ENCODE measurements at places on chromosomes 3 and 15.

DNA sequence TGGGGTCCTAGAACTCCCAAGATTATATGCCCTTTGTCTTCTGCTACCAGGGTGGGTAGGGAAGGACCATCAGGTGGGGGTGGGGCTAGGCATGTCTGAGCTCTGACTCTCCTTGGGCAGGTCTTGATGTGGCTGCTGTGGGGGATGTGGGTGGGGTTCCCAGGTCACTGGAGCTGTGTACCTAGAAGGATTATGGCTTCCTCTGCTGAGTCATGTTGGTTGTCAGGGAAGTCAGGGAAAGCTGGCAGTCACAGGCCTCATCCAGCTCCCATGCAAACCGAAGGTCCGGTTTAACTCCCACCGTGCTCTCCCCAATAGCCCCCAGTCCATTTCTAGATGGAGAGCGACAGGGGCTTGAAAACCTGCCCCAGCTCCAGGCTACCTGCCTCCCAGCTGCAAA is 35.2 kb downstream of the EID1 start:
- DNase-seq, result no peak

- no peak for DNase-seq
Observed at GRCh38 chr3:87191175-87191574, 35.9 kb upstream of the CHMP2B start.

DNA sequence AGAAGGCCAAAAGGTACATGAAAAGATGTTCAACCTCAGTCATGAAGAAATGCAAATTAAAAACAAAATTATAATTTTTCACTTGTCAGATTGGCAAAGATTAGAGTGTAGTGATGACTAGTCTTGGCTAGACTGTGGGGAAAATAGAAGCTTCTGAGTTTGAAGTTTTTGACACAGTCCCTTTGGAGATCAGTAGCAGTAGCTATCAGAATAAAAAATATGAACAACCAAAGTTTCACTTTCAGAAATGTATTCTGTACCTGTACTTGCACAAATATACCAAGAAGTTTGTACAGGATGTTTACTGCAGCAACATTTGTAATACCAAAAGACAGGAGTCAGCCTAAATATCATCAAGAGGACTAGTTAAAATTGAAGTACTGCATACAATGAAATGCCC is 14.1 kb downstream of the ATP2C1 start:
- DNase-seq, result no peak

- DNase-seq, result no peak
Observed at GRCh38 chr3:36394176-36394575, 13.9 kb downstream of the STAC start.

DNA sequence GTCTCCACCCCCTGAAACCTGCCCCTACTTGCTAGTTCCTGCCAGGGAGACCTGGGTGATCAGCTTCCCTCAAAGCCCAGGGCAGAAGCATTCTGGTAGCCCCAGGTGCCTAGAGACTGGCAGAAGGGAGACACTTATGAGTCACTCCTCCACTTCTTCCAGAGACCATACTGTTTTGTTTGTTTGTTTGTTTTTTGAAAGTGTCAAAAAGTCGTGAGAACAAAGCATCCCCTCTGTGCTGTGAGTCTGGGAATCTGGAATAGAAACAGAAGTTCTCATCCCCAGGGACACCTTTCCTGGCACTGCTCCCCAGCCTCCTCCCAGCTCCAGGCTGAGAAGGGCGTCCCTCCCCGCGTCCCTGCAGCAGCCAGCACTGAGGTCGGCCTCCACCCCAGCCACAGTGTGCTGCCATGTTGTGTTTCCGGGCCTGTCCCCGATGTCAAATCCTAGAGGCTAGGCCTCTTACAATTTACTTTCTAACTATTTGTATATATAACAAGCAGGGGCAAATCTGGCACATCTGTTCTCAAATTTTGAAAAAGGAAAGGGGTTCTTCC is 573.0 kb downstream of the RBMS3 start:
- DNase-seq, result no peak

- DNase-seq, result no peak
Observed at GRCh38 chr15:52054381-52054780, 35.4 kb downstream of the MAPK6 start.

- no peak for DNase-seq
Observed at GRCh38 chr3:109071350-109072142, 46.4 kb downstream of the MORC1 start.

GRCh38 chr3:75260-75659 is 121.3 kb upstream of the CHL1 start:
- no peak for DNase-seq

GRCh38 chr15:46786590-46787285 is 930.6 kb upstream of the SEMA6D start:
- no peak for DNase-seq
